ENCODE measurements at places on chromosomes 2 and 18.
A peak's percentile ranks its signal among the peaks of the same experiment; 100 is the strongest.

DNA sequence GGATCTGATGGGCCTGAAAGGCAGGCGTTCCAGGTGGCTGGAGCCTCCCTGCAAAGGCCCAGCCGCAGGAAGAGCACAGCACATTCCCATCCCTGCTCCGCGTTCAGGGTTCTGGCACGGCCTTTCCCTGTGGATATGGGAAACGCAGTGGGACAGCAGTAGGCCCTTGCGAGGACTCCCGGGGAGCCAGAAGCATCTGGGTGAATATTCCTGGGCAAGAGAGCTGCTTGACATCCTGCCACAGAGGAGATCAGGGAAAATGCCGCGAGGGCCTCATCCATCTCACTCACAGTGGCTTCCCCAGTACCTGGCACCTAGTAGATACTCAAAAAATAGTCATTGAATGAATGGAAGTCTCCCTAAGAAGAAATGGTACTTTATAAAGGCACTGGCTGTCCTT lies 3.1 kb upstream of the ADCY3 start:
- no peak for DNase-seq

DNA sequence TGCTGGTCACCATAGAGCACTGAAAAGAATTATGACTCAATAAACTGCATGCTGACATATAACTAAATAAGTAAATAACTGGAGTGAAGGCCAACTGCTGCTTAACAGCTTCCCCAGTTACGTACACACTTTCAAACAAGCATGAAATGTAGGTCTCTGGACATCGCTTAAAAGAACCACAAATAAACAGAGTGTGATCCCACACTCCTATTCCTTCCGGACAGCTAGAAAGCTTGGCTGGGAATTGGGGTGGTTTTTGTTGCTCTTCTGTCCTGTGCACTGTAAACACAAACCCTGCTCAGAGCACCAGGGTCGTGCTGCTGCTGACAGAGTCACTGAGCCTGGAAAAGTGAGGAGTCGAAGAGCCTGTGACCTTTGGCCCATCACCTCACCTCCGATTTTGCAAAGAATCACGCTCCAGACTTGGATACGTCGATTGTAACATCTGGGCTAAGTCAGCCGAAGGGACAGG lies 162.7 kb upstream of the NT5C1B start:
- DNase-seq = no peak

- DNase-seq = no peak
Measured at GRCh38 chr18:41681138-41681880, 273.7 kb upstream of the PIK3C3 start.

DNA sequence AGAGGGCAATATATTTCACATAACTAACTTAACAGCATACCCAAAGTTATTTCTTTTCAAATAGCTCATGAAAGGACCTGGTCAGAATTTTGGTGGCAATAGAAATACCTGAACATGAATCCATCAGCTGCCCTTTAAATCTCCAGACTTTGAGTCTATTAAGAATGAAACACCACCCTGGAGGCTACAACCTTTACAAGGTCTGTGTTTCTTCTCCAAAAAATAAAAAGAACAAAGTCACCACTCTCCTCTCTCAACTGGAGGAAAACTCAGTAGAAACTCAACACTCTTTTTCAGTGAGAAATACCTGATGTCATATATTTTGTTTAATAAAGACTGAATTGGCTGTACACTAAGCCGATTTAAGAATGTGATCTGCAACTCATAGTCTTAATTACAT lies 204.3 kb downstream of the AGPS start:
- no peak for DNase-seq

- DNase-seq = no peak
Measured at GRCh38 chr2:102101849-102102635, 40.5 kb upstream of the IL1R1 start.

DNA sequence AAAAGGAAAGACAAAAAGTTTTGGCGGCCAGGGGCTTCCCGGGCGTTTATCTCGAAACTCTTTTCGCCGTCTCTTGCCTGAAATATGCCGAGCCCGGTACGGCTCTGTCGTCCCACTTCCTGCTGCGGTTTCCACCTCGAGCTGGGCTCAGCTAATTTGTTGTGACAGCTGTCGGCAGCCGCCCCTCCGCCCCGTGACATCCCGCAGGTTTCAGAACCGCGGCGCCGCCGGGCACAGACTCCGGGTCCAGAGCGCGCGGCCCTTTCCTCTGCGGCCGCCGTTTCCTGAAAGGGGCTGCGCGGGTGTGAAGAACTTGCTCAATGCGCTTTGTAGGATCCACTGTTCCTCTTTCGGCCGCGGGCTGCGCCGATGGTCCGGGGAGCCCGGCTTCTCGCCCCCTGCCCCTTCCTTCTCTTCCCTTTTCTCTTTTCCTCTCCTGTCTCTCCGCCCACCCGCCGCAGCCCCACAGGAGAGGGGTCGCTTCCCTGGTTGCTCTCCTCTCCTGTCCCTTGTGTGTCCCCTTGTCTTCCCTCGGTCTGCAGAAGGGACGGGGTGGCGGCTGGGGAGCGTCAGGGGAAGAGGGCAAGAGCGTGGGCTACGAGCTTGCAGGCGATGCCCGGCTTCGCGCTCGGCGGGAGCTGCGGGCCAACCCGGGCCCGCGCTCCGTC lies 648 bp downstream of the ARID5A start:
- DNase-seq = no peak

- DNase-seq = no peak
Measured at GRCh38 chr2:179096090-179096489, 46.2 kb upstream of the CCDC141 start.

GRCh38 chr18:28718696-28719095 lies 541.8 kb upstream of the CDH2 start:
- DNase-seq = no peak

DNA sequence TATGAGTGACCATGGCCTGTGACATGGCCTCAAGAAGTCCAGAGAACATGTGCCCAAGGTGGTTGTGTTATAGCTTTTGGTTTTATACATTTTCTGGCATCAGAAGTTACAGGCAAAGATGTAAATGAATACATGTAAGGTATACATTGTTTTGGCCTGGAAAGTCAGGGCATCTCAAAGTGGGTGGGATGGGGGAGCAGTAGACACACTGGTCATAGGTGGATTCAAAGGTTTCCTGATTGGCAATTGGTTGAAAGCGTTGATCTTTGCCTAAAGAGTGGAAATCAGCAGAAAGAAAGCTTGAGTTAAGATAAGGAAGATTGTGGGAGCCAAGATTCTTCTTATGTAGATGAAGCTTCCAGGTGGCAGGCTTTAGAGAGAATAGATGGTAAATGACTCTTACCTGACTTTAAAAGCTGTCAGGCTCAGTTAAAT lies 62.1 kb upstream of the DYNAP start:
- DNase-seq = no peak

DNA sequence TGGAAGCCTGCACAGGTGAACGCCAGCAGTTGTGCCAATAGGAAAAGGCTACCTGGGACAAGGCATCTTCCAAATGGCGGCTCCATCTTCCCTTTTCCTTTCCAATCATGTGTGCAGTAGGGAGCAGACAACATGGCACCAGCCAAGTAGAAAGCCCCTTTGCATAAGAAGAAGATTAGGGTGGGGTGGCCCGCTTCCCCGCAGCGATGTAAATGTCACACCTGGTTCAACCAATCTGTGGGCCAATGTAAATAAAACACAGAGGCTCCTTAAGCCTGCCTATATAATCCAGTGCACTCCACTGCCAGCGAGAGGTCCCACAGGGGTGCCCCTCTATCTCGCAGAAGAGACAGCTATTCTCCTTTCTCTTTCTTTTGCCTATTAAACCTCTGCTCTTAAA lies 468.4 kb upstream of the CRIM1 start:
- DNase-seq = no peak

GRCh38 chr2:105744909-105745853 lies at the start of gene NCK2:
NCK2 (plus strand) TSS chr2:105744912; CDS start chr2:105855064, 110,152 bp downstream.
- no peak for DNase-seq

DNA sequence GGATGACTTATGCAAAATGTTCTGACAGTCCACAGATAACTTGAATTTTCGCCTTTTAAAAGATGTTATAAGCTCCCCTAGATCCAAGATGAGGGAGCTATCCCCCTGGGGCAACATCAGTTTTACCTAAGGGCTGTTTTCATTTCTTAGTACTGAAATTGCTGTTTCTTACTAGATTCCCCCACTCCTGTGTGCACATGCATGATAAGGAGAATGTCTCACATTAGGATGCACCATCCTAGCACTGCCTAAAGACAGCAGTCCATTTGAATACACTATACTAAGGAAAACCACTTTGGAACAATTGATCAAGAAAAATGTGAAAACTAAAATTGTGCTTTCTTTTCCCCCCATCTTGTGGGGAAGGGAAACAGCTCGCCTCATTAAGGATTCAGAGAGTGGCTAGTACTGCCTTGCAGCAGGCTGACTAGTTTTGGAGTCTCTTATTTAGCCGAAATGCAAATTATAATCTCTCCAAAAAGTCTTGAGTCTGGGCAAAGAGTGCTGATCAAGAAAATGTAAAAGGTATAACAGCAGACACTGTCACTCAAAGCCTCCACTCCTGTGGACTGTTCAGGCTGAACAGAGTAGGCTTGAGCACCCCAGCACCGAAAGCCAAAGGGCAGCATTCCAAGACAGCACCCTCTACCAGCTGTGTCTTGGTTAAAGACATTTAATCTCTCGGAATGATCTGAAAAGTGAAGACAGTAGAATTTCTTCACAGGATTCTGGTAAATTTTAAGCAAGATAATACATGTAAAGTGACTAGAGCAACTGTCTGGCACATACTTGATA lies 65.0 kb downstream of the ZNF385B start:
- DNase-seq = no peak

- no peak for DNase-seq
Measured at GRCh38 chr2:240663546-240664190, 19.0 kb downstream of the AQP12B start.

- no peak for DNase-seq
Measured at GRCh38 chr2:121309801-121310200, 24.8 kb upstream of the TFCP2L1 start.

GRCh38 chr18:50606609-50607008 lies 46.7 kb downstream of the MAPK4 start:
- DNase-seq = no peak

- DNase-seq = no peak
Measured at GRCh38 chr2:28340312-28341202, 52.1 kb upstream of the FOSL2 start.

GRCh38 chr2:134411279-134411827 lies 157.5 kb downstream of the MGAT5 start:
- DNase-seq = peak; percentile 15

GRCh38 chr2:85783796-85784195 lies 30.0 kb downstream of the ATOH8 start:
- no peak for DNase-seq

GRCh38 chr2:129880309-129880708 lies 99.2 kb upstream of the RAB6C start:
- no peak for DNase-seq

GRCh38 chr2:145161656-145162055 lies 641.7 kb upstream of the ZEB2 start:
- DNase-seq = no peak

GRCh38 chr2:238943338-238944067 lies 95.6 kb downstream of the TWIST2 start:
- no peak for DNase-seq

- DNase-seq = no peak
Measured at GRCh38 chr2:240341064-240341463, 94.4 kb upstream of the GPC1 start.

- DNase-seq = peak; percentile 88
Measured at GRCh38 chr2:47307066-47307465, 95.9 kb upstream of the MSH2 start.

DNA sequence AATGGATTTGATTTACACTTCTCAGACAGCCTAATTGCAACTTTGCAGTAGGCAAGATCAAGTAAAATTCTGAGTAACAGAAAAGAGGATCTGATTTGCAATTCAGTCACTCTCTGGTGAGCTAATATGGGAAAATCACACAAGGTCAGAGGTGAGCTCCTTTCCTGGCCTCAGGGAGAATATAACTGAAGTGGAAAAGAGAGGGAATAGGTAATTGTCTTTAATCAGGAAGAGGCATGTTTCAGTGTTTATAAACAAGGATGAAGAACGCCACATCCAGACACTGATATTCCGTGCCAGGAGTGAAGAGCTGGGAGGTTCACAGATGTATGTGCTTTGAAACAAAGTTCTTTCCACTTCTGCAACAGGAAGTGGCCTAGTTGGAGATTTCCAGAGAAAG lies 127.1 kb downstream of the ETAA1 start:
- DNase-seq = no peak

DNA sequence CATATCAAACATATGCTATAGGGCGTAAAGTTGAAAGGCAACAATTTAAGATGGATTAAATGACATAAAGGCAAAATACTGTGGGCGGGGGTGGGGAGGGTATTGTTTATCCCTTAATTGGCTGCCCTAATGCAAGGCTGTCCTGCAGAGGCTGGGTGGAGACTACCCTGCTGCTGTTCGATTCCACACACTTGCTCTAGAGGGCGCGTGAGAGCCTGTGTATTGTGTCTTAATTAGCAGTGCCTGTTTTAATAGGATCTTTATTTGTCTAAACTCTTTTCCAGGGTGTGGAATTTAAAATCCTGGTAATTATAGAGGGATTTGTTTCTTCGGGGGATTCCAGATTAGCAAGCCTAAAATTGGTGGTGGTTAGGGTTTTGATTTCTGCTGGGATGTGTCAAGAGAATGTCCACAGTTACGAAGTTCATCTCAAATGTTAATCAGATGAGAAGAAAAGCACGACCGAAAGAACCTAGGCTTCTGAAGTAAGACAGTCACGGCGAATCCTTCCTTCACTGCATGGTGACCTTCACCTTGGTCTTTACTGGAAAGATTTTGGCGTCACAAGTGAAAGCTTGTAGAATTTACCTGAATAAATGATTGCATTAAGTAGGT lies 103.5 kb upstream of the MAP3K20 start:
- no peak for DNase-seq

GRCh38 chr18:73653251-73653650 lies 494.4 kb downstream of the FBXO15 start:
- DNase-seq = no peak

- no peak for DNase-seq
Measured at GRCh38 chr2:144668493-144669110, 148.7 kb upstream of the ZEB2 start.

GRCh38 chr18:3283253-3283863 lies 21.4 kb downstream of the MYL12B start:
- DNase-seq = no peak

DNA sequence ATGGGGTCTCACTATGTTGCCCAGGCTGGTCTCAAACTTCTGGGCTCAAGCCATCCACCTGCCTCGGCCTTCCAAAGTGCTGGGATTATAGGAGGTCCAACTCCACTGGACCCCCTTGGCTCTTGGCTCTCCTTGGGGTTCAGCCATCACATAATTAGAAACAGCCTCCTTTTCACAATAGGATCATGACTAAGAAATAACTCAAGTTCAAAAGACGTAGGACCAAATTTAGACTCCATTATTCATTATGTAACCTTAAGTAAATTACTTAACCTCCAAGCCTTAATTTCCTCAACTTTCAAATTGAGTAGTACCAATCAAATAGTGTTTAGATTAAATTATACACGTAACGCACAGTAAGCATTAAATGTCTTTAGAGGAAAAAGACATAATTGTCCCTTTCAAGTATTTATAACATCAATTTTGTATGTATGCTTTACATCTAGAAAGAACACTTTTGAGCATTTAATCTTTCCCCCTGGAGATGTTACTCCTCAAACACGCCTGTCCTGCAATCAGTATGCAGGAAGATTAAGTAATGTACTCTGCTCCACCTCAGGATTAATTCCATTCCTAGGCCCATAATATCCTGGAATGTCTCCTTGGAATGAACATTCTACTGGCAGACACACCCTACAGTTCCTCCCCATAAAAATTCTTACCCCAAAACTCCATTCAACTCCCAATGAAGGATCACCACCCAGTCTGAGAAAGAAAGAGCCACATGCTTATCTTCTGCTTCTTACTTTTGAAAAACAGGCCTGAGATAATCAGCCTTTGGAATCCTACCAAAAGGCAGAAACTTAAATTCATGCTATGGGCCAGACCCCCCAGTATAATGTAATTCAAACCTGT lies 49.1 kb downstream of the COBLL1 start:
- DNase-seq = no peak

Data from DMS 273 treated with DMSO at 0.1 percent for 48 hours (cell line).